Effector memory CD8-positive, alpha-beta T cell (primary cell): ENCODE measurements at places on chromosomes 2 and 18.

GRCh38 chr18:7452331-7452730, 114.8 kb upstream of the PTPRM start:
- DNase-seq = no peak

DNA sequence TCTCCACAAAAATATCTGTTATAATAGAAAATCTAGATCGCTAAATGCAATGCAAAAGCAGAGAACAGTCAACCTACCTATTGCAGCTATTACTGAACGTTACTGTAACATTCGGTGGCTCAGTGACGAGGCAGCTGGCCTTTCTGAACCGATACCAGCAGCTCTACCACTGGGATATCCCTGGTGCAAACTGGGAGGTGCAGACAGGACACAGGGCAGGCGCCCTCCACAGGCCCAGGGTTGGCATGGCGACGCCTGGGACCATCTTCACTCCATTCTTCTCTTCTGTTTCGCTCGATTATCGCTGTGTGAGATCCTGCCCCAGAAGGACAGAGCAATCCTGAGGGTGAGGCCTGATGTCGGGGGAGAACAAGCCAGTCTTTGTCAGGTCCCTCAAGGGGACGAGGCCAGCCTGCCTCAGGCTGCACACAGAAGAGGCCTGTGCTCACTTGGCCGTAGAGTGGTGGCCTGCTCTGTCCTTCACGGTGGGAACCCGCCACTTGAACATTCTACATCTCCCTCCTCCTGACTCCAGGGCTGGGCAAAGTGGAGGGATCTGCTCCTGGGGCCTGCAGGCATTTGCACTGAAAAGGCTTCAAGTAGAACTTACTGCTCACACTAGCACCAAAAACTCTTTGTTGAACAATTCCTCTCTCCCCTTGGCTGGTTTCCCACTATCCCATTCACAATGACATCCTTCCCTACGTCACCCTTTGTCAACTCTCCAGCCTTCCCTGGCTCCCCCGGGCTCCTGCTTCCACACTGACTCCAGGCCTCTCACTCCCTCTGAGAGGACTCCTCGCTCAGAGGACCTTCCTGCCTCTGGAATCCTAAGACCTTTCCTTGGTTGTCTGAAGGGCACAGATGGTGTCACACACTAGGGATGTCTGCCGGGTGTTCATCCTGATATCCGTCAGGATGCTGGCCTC, 49.7 kb downstream of the CYRIA start:
- DNase-seq = no peak

DNA sequence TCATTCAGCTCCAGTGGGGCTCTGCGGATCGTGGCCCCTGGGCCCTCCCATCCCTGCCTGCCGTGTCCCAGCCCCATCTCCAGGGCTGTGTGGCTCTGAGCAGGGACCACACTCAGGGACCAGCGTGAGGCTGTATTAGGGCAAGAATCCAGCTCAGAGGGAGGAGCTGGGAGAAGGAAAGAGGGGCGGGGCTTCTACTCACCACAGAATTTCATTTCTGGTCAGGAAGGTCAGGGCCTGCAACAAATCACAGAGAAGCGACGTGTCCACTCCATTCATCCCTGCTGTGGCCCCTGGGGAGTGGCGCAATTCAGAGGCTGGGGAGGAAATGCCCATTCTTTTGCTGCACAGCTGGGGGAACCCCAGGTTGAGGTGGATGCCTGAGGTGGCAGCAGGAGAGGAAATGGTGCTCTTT, 828 bp downstream of the CIB4 start:
- no peak for DNase-seq

DNA sequence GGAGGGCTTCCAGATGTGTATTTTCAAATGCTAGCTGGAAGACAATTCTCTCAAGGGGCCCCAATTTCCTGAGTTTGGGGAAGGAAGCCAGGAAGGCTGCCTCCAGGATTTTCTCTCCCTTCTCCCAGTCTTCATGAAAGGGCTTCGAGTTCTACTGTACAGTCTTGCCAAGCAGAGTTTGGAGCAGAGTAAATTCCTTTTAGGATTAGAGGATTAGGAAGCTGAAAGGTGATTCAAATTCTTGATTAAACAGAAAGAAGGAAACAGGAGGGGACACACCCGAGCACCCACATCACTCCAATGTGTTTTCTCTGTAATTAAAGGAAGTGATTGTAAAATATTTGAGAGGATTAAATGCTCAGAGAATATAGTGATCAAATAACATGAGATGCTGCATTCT, 217.8 kb downstream of the SETBP1 start:
- DNase-seq = no peak

GRCh38 chr2:141323571-141323970, 807.2 kb downstream of the LRP1B start:
- no peak for DNase-seq
